ENCODE measurements at places on chromosomes 13 and 19.

DNA sequence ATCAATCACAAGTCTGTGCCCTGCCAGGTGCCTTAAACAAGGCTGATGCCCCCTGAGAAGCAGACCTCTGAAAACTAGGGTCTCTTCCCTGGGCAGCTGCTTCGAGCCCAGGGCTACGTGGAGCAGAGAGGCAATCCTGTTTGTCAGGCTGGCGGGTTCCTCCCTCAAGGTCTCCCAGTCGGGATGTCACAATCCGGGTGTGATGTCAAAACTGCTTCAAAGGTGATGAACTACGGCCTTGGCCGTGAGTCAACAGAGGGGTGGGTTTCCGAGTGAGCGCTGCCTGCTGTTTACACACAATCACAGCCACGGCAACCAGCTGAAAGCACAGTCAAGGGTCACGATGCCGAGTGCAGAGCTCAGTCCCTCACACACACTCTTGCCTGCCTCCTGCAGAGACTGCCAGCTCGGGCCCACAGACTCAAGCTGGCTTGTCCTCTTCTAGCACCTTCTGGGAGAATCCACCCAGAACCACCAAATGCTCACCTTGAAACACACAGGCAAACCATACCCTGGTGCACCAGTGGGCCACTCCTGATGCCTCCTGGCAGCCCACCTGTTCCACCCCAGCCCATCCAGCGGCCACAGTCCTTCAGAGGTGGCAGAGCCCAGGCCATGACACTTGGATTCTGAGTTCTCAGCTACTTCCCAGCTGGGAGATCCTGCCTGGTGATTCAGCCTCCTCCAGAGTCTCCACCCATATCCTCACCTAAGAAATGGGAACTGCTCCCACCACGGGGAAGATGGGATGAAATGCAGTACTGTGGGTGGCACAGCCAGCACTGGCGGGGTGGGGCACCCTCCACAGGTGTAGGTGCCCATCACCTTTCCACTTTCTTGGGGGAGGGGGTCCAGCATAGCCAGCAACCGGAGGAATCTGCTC, 6.8 kb downstream of the ELL start:
- peak; percentile 90 for DNase-seq

DNA sequence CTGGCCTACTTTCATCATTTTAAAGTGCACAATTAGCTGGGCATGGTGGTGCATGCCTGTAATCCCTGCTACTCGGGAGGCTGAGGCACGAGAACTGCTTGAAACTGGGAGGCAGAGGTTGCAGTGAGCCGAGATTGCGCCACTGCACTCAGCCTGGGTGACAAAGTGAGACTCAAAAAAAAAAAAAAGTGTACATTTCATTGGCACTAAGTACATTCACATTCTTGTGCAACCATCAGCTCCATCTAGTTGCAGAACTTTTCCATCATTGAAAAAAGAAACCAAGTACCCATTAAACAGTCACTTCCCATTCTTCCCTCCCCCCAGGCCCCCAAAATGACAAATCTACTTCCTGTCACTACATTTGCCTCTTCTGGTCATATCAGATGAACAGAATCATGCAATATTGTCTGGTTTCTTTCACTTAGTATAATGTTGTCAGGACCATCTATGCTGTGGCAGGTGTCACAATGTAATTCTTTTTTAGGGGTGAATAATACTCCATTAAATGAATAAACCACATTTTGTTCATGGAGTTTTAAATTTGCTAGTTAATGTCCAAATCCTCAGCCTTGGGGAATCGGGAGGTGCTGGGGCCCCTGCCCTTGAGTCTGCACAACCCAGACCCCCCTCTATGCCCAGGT, 7.4 kb upstream of the SIGLEC11 start:
- DNase-seq, result no peak

DNA sequence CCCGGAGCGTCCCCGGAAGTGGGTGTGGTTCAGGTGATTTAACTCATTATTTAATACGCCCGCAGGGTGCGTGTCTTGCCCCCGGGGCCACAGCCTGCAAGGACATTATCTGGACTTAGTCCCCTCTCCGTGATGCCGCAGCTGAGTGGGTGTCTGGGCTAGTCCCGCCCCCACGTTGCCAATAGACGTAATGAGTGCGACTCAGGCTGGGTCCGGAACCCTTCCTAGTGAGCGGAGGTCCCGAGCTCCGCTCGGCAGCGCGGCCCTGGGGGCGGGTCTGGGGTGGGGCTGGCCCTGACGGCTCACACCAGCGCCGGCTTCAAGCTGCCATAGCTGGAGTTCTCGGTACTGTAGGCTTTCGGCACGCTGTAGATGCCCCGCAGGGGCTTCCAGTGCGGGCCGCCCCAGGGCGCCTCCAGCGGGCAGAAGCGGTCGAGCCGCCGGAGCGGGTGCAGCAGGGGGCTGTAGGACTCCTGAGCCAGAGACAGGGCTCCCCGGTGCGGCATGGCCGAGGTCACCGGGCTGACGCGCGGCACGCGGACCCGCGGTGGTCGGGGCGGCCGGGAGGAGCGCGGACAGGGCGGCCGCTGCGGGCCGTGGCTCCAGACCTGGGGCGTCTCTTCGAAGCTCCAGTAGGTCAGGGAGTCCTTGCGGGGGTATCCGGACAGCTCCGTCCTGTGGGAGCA, 918 bp upstream of the LHB start:
- peak; percentile 53 for DNase-seq

- DNase-seq, result no peak
Observed at GRCh38 chr19:10895363-10895762, 24.0 kb downstream of the CARM1 start.

GRCh38 chr19:51726049-51726448, 2.3 kb upstream of the HAS1 start:
- DNase-seq, result peak; percentile 78

GRCh38 chr19:46195104-46195503, 34.4 kb upstream of the IGFL1 start:
- DNase-seq, result no peak

DNA sequence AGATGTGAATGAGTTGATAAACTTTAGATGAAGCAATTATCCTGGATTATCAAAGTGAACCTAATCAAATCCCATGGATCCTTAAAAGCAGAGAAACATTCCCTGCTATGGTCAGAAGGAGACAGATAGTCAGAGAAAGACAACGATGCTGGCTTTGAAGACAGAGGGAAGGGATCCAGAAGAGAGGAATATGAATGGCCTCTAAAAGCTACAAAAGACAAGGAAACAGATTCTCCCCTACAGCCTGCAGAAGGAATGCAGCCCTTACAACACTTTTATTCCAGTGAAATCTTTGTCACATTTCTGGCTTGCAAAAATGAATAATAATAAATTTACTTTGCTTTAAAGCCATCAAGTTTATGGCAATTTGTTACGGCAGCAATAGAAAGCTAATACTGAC, 1164.2 kb downstream of the PCDH17 start:
- DNase-seq, result no peak

DNA sequence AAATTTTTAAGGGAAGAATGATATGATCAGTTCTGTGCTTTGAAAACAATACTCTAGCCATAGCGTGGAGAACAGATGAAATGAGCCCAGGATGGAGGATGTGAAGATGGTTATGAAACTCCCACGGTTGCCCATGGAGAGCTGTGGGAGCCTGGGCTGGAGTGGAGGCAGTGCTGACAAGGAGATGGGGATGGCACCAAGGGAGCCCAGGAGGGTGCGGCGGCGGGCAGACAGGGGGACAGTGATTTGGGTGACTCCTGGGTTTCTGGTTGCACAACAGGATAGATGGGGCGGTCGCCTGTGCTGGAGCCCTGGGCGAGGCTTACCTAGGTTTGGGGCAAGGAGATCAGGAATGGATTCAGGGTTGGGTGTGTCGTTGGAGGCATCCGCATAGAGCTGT, 15.9 kb downstream of the ARHGEF7 start:
- DNase-seq, result no peak

- DNase-seq, result no peak
Observed at GRCh38 chr13:79990048-79990447, 350.9 kb downstream of the SPRY2 start.

DNA sequence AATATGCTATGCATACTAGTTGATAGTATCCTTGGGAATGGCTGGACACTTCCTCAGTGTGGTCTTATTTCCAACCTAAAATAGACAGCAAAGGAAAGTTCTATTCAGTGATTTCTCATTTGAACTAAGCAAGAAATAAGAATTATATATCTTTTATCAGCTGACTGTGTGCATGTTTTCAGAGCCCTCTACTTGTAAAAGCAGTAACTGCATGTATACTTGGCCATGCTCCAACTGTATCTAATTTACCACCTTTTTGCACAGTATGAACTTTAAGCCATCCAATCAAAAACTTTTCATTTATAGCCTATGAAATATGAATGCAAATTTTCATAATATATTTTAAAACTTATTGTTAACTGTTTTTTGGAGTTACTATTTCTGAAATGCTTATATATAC, 136.4 kb upstream of the PCDH9 start:
- DNase-seq, result no peak

DNA sequence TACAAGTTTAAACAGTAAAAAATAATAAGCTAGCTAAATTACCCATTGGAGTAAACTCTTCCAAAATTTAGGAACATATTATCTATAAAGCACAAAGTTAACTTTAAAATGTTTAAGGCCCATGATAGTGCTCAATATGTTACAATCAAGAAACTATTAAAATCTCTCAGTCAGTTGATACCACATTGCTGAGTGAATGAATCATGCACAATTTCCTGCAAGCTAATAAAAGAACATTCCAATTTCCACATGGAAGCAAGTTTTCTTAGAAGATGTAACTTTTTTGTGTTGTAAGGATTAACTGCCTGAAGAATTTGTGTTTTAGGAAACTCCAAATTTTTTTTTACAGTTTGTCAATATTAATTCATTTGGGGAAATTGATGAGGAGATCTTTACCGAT, 666.6 kb downstream of the SLITRK1 start:
- DNase-seq, result no peak

- DNase-seq, result no peak
Observed at GRCh38 chr13:23996456-23996855, 99.2 kb upstream of the C1QTNF9B start.

DNA sequence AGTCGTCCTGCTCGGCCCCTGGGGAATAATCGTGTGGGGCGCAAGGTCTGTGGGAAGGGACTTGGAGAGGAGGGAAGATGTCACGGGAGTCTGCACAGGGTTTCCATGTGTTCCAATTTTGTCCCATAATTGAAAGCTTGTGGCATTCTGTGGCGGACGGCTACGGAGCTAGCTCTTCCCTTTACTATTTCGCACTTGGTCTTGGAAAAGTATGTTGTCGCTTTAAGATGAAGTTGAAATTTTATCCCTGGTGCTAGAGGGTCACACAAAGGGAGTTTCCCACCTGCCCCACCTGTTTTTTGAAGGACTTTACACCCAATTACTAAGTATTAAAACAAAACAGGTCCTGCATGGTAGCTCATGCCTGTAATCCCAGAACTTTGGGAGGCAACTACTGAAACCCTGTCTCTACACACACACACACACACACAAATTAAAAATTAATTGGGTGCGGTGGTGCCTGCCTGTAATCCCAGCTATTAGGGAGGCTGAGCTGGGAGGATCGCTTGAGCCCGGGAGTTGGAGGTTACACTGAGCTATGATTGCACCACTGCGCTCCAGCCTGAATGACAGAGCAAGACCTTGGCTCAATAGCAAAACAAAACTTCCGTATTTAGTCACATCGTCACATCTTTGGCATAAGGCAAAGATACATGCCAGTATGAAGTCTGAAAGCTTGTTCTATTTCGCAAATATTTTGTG, 967 bp upstream of the TPT1 start:
- DNase-seq, result peak; percentile 59

DNA sequence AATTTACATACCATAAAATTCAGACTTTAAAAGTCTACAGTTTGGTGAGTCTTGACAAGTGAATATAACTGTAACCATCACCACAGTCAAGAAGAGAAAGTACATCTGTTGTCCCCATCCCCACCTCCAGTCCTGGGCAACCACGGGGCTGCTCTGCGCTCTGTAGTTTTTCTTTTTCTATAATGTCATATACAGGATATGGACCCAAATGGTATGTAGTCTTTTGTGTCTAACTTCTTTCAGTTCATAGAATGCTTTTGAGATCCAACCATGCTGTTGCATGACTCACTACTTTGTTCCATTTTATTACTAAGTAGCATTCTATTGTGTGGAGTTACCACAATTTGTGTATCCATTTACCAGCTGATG, 103.9 kb downstream of the DOCK9 start:
- no peak for DNase-seq

- DNase-seq, result no peak
Observed at GRCh38 chr19:33734913-33735312, 61.8 kb upstream of the KCTD15 start.

DNA sequence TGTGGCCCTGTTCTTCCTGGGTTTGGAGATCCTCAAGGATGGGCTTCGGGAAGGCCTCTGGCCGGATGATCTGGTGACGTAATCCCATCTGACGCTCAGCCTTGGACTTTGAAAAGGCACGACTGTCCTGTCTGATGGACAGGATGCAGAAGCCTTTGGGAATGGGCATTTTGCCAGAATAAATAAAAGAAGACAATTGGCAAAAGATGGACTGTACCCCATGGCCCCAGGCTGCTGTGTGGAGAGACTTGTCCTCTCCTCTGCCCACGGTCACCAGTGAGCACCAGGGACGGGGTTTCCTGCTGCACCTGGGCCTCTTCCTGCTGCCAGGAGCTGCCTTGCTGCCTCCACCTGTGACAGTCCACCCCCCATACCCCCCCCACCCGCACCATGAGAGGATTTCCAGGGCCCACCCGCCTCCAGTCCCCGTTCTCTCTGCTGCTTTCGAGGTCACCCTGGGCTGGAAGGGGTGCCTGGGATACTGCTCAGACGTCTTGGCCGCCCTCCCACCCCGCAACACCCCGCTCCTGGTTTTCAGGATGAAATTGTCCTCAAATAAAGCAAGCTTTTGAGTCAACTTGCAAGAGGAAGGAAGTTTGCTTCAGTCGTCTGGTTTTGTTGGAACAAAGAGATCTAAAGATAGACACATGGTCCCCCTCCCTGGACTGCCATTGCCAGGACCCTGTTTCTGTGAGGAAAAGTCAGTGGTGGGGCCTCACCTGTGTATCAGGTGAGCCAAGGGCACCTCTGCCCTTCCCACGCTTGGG, 40.9 kb downstream of the MCF2L start:
- peak; percentile 78 for DNase-seq

GRCh38 chr19:12159773-12160414, 3.0 kb upstream of the ZNF136 start:
- no peak for DNase-seq

DNA sequence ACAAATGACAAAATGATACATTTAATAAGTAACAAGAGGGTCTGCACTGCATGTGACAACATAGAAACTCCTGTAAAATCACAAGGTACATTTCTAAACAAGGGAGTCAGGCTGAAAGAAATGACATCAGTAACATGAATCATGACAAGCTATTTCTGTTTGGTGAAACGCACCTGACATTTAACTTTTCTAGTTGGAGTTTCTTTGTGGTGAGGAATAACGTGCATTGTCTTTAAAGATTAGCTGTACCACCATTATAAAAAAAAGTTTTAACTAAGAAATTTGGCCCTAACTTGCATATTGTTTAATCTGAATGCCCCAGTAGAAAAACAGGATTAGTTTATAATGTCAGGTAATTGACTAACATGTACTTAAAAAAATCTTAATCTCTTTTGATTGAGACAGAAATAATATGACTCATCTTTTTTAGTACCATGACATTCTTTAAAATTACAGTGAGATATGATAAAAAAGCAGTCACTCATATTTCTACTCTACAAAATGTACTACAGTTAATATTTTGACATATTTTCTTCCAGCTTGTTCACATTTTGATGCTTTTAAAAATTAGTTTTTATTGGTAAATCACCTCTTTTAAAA, 418.2 kb downstream of the KLF12 start:
- DNase-seq, result no peak

- no peak for DNase-seq
Observed at GRCh38 chr13:31116224-31116623, 45.5 kb downstream of the HSPH1 start.

- no peak for DNase-seq
Observed at GRCh38 chr13:72585254-72585653, 142.2 kb downstream of the MZT1 start.

GRCh38 chr13:107480130-107480529, 735.2 kb downstream of the LIG4 start:
- DNase-seq, result no peak
